ENCODE measurements at places on chromosomes 2 and 18. TPM values are rescaled to one million over a fixed set of nuclear protein-coding genes. Genes with fewer than 3 reads are reported as not detected.

Gene ONECUT2
- total RNA-seq, result 0.25 TPM

Gene MYO5B
- 0.28 TPM for total RNA-seq

Gene SLC9A4
- total RNA-seq, result not detected

Gene SCN1A
- total RNA-seq, result not detected

Gene IL1RL2
- not detected for total RNA-seq

Gene CELF4
- not detected for total RNA-seq

Gene DNAJB2
- total RNA-seq, result 43.0 TPM

DNA sequence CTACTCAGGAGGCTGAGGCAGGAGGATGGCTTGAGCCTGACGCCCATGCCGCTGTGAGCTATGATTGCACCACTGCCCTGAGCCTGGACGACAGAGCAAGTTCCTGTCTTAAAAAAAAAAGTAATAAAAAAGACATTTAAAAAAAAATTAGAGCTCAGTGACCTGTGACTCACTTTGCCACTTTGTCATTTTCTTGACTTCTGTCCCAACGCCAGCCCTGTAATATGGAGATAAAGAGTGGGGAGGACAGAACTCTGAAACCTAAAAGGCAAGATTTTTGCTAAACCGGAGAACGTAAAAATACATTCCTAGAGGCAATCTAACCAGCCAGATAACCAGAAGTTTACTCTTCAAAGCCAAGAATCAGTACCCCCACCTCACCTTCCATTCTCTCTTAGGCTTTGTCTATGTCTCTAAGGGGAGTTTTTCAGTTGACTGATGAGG, 49.0 kb downstream of the PRKRA start:
- no peak overlapping the region for H3K4me3 ChIP-seq
- H3K4me1 ChIP-seq, result peaks cover 28% of the 10 kb centered on the region
- H3K36me3 ChIP-seq, result no peaks in the 10 kb centered on the region
- no peak for DNase-seq
- no peak overlapping the region for H3K27ac ChIP-seq

GRCh38 chr2:96153291-96153713, 8.1 kb upstream of the DUSP2 start:
- H3K27me3 ChIP-seq, result peaks cover 8% of the 10 kb centered on the region
- no peak for DNase-seq
- no peaks in the 10 kb centered on the region for H3K36me3 ChIP-seq

- no peak overlapping the region for H3K27ac ChIP-seq
- H3K27me3 ChIP-seq, result no peaks in the 10 kb centered on the region
- no peaks in the 10 kb centered on the region for H3K4me1 ChIP-seq
- H3K4me3 ChIP-seq, result no peak overlapping the region
Measured at GRCh38 chr2:83689402-83689801, 769.7 kb downstream of the SUCLG1 start.

GRCh38 chr18:24246143-24246542, 107.3 kb downstream of the CABYR start:
- DNase-seq, result no peak
- H3K27me3 ChIP-seq, result no peaks in the 10 kb centered on the region
- no peak overlapping the region for H3K27ac ChIP-seq
- no peaks in the 10 kb centered on the region for H3K4me1 ChIP-seq
- peaks cover 4% of the 10 kb centered on the region for H3K36me3 ChIP-seq
- no peak overlapping the region for H3K4me3 ChIP-seq

DNA sequence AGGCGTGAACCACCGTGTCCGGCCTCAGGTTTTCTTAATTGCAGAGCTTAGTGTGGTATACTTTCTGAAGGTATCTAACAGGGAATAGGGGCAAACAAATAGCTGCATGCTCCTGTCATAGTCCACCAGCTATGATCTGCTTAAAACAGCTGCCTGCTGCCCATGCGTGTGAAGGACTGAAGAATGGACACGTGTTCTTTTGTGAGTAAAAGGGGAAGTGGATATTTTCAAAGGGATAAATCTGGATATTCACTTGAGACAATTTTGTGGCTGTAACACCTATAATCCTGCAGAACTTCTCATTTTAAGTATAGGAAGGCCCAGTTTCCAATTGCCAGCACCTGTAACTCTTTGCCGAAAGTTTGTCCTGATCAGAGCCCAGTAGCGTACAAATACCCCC, 44.7 kb downstream of the TRPM8 start:
- no peak overlapping the region for H3K4me3 ChIP-seq
- no peak overlapping the region for H3K27ac ChIP-seq
- H3K27me3 ChIP-seq, result peaks cover 4% of the 10 kb centered on the region
- no peaks in the 10 kb centered on the region for H3K36me3 ChIP-seq
- no peak for DNase-seq
- no peaks in the 10 kb centered on the region for H3K4me1 ChIP-seq

- peaks cover 6% of the 10 kb centered on the region for H3K36me3 ChIP-seq
- peaks cover 71% of the 10 kb centered on the region for H3K4me1 ChIP-seq
- DNase-seq, result no peak
- 0 out of 2 replicates have a peak overlapping the region, but pooled peaks have one; percentile 25 for H3K4me3 ChIP-seq
- no peaks in the 10 kb centered on the region for H3K27me3 ChIP-seq
Measured at GRCh38 chr18:46239549-46239948, 135.4 kb downstream of the HAUS1 start.

GRCh38 chr2:240726876-240727275, 35.2 kb downstream of the AQP12A start:
- no peaks in the 10 kb centered on the region for H3K4me1 ChIP-seq
- no peak overlapping the region for H3K4me3 ChIP-seq

- H3K4me1 ChIP-seq, result peaks cover 56% of the 10 kb centered on the region
- H3K27me3 ChIP-seq, result peaks cover 2% of the 10 kb centered on the region
- no peak overlapping the region for H3K4me3 ChIP-seq
- no peak overlapping the region for H3K27ac ChIP-seq
Measured at GRCh38 chr2:191314697-191315364, 69.6 kb downstream of the MYO1B start.

DNA sequence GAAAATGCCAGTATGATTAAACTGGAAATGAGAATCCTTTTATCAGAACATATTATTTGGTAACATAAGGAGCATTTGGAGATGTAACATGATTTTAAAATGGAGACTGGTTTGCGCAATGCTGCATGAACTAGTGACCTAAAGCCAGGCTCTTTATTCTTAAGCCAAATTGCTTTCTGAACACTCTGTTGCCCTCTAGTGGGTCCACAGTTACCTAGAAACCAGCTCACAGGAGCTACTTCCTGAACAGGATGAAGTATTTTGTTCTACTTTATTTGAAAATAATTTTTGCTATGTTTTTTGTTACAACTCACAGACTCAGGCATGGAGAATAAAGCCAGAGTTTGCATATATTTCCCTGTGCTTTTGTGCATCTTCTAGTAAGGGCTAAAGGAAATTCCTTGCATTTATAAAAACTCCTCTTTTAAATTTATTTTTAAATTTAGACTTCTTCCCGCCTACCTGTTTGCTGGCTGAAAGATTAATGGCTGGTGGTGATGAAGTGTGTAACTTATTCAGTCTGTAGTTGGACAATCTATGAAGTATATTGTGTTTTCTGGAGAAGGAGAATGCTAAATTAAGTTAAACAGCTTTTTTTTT, 146.7 kb downstream of the PARD3B start:
- no peak overlapping the region for H3K27ac ChIP-seq
- no peaks in the 10 kb centered on the region for H3K27me3 ChIP-seq
- H3K36me3 ChIP-seq, result peaks cover 10% of the 10 kb centered on the region
- DNase-seq, result peak; percentile 83
- no peak overlapping the region for H3K4me3 ChIP-seq

DNA sequence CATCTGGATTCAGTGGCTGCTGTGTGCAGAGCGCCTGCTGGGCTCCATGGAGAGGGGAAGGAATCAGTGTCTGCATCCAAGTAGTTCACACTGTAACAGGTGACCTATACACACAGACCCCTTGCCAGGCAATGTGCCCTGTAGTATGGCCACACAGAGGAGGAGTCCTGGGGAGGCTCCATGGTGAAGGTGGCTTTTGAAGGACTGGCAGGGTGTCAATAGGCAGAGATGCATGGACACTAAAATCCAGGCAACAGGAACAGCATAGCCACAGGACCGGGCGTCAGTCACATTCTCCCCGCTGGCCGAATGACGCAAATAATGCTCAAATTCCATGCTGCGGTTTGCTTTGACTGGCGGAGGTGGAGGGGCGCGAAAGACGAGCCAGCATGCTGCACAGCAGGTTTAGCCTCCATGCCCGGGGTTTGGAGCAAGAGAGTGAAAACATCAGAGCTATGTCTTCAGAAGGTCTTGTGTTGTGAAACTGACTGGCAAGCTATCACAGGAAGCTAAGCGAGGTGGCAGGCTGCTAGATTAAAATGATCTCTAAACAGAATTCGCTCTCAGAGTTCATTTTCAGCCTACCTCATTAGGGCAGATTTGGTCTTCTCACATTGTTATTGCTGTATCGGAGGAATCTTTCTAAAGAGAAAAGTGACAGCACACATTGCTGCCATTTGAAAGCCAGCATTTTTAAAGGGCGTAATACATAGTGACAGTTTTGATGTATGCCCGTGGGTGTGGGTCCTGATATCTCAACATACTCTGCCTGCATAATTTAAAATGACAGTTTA, 1.2 kb upstream of the CHMP1B start:
- peaks cover 39% of the 10 kb centered on the region for H3K4me1 ChIP-seq
- peaks cover 7% of the 10 kb centered on the region for H3K36me3 ChIP-seq
- H3K27ac ChIP-seq, result peak overlapping the region; percentile 100
- DNase-seq, result peak; percentile 88
- H3K27me3 ChIP-seq, result peaks cover 8% of the 10 kb centered on the region
- H3K4me3 ChIP-seq, result peak overlapping the region; percentile 100

GRCh38 chr18:59358712-59359575, at the start of gene LMAN1:
TSS of gene LMAN1 (minus strand) at chr18:59359265. CDS start at chr18:59359244, 21 bp downstream.
- H3K4me3 ChIP-seq, result peak within 1 kb of the TSS; percentile 99
- H3K4me1 ChIP-seq, result peaks cover 47% of the 10 kb centered on the region
- peaks cover 4% of the 10 kb centered on the region for H3K27me3 ChIP-seq

GRCh38 chr2:176018708-176019107, 16.6 kb upstream of the LNPK start:
- 0 out of 2 replicates have a peak overlapping the region, but pooled peaks have one; percentile 3 for H3K27ac ChIP-seq
- DNase-seq, result peak; percentile 12
- peaks cover 11% of the 10 kb centered on the region for H3K4me1 ChIP-seq
- no peak overlapping the region for H3K4me3 ChIP-seq

- H3K27me3 ChIP-seq, result peaks cover 24% of the 10 kb centered on the region
- H3K4me3 ChIP-seq, result no peak overlapping the region
- H3K27ac ChIP-seq, result no peak overlapping the region
Measured at GRCh38 chr18:58466636-58467205, 162.2 kb downstream of the ALPK2 start.

- peaks cover 38% of the 10 kb centered on the region for H3K36me3 ChIP-seq
- H3K4me3 ChIP-seq, result peak overlapping the region; percentile 100
- no peak for DNase-seq
- H3K27me3 ChIP-seq, result peaks cover 1% of the 10 kb centered on the region
Measured at GRCh38 chr2:96304606-96305005, 740 bp downstream of the SNRNP200 start.

GRCh38 chr2:167192833-167193232, 304.6 kb downstream of the XIRP2 start:
- peak overlapping the region; percentile 48 for H3K27ac ChIP-seq
- peaks cover 52% of the 10 kb centered on the region for H3K4me1 ChIP-seq
- peak overlapping the region; percentile 37 for H3K4me3 ChIP-seq
- DNase-seq, result peak; percentile 76
- H3K27me3 ChIP-seq, result no peaks in the 10 kb centered on the region

DNA sequence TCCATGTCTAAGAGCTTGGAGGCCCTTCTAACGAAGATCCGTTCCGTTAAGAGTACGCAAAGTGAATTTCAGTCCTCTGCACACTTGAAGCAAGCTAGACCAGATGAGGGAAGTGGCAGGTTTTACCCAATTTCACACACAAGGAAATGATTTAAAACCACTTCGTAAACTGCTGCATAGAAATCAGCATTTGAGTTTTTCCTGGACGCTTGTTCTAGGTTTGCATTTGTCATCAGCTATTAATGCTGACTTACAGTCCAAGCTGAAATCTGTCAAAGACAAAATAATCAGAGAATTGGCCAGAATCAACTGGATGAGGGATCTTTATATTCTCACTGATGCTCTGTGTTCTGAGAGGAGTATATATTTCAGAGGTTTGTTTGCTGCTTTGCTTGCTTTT, 117.6 kb upstream of the RASGRP3 start:
- H3K4me3 ChIP-seq, result no peak overlapping the region
- peaks cover 3% of the 10 kb centered on the region for H3K27me3 ChIP-seq
- DNase-seq, result no peak
- H3K4me1 ChIP-seq, result peaks cover 38% of the 10 kb centered on the region
- H3K27ac ChIP-seq, result no peak overlapping the region
- H3K36me3 ChIP-seq, result peaks cover 81% of the 10 kb centered on the region
